GM13976 (cell line): ENCODE measurements at places on chromosomes 16 and 17.

DNA sequence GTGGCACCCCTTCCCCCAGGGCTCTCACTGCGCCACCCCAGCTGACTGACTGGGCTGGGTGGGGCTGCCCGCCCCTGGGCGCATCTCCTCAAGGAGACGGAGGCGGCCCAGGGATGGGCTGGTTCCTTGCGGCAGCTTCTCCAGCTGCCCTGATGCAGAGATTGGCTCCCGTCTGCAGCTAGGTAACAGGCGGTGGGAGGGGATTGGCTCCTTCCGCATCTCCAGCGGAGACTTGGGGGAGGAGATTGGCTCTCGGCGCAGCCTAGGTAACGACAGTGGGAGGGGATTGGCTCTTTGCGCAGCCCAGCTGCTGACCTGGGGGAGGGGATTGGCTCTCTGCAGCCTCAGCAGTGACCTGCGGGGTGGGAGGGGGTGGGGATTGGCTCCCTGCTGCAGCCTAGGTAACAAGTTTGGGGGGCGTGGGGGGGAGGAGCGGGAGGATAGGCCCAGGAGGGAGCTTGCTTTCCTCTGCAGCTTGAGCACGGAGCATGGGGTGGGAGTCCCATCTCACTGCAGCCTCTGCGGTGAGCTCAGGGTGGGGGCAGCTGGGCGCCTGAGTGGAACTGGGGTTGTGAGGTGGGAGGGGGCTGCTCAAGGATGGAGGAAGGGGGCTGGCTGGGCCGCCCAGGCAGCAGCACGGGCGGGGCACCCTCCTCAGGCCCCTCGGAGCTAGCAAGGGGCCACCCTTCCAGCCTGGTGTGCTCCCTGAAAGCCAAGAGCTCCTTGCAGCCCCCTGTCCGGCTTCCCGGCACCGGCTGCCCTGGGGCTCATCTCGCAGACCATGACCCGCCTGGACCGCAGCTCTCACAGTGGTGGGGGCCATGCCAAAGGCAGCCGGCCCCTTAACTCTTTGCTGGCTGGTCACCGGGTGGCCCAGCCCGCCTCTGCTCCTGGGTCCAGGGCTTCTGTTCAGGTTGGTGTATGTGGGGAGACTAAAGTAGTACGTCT lies 6.4 kb downstream of the NFE2L1 start:
- DNase-seq = no peak

- no peak for DNase-seq
Measured at GRCh38 chr17:4533523-4534504, 21.4 kb downstream of the MYBBP1A start.

DNA sequence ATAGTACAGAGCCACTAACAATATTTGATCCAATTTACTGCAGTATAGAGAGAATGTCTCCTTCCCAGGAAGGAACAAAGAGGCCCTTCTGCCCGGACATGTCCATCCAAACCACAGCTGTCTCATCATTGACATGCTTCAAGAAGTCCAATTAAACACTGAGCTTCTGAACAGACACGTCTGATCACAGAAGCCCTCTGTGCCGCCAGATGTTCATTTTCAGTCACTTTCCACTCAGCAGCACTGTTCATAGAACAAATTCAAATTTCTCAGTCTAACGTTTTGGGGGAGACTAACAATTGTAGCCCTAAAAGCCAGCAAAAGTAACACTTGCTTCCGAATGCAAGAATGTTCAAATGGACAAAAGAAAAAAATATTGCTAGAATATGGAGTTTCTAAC lies 15.3 kb downstream of the ZC3H7A start:
- DNase-seq = no peak

DNA sequence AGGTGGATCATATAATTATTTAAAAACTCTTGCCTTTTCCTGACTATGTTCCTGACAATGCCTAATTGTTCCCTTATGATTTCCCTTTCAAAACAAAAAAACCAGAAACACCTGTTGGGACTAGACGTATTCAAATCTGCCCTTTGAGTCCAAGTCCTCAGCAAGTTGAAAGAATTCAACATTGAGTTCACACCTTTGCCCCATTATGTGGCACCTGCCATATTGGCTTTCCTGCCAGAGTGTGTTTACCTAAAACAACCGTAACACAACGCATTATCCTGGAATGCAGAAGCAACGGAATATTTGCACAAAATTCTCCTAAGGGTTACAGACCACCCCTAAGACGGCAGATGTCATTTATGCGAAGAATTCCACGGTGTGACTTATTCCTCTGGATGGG lies 105.9 kb downstream of the ZFHX3 start:
- DNase-seq = no peak

GRCh38 chr16:85293904-85294642 lies 181.8 kb upstream of the CIBAR2 start:
- no peak for DNase-seq

- no peak for DNase-seq
Measured at GRCh38 chr17:31427684-31428083, 36.2 kb downstream of the RAB11FIP4 start.

- no peak for DNase-seq
Measured at GRCh38 chr16:7124701-7125100, 207.9 kb upstream of the RBFOX1 start.

DNA sequence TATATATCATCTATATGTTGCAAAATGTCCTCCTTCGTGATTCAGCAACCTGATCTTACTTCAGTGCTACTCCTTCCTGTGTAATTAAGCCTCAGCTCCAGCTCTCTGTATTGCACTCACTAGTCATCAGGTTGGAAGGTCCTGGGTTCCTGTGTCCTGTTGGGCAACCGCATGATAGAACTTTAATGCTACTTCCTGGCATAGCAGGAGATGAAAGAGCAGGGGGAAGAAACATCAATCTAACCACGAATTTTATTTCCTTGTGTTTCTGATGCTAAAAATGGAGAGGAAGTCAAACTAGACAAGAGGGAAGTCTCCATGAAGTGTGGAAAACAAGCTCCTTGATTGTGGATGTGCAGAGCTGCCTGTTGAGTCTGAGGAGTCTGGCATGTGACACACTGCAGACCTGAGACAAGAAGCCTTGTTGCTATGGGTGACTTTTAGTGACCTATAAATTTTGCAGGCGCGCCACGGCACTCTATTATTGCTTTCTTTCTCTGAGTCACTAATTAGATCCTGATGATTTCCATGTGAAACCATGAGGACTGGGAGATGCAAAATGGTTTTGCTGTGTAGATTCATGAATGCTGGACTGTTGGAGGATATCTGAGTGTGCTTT lies 25.6 kb downstream of the IGSF6 start:
- no peak for DNase-seq

GRCh38 chr16:78704416-78704815 lies 605.0 kb downstream of the WWOX start:
- no peak for DNase-seq
